ENCODE measurements at places on chromosomes 1 and 21.

DNA sequence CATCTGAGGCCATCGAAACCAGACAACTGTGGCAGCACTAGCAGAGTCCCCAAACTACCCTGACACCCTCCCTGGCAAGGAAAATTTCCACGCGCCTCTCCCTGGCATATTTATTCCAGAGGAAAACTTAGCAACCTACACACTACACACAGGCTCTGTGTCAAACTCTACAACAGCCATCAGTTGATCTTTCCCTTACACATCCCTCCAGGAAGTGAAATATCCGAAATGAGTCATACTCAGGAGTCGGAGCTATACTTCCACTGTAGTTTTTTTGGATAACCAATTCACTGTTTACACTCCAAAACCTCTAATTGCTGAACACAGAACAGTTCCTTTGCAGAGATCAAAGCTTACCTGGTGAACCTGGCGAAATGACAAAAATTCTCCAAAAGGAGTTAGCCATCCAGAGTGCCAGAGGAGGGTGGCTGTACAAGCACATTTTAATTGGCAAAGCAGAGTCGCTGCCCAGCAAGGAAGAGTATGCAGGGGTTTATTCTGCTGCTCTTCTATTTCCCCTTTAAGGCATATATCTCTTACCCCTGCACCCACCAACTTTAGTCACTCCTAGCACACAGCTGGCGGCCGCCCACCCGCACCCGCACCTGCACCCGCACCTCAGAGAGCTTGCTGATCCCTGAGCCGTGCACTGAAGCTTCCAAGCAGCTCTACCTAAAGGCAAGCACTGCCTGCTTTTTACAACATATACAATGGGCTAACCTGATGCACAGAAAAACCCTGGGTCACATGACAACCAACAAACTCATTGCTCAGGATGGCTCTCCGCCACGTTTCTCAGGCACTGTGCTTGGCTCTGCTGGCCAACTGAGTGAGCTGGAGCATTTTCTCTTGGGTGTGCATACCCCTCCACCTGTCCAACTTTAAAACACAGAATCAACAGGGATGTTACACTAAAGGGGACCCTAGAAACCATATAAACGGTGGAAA, 54.9 kb downstream of the CAPZB start:
- DNase-seq, result peak; percentile 56

DNA sequence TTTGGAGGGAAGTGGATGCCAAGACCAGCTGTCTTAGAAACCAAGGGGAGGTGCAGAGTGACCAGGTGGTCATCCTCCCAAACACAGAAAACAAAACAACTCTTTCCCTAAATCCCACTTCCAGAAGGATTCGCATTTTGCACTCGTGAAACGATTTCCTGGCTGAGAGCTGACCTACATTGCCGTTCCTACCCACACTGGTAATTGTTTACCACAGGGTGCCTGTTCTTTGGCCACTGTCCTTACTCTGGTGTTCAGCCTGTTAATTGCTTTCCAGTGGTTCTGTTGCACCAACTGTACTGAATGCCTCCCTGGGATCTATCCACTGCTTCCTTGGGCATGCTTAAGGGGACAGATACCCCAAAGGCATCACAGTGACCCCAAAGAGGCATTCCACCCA, 23.2 kb upstream of the PLA2G2C start:
- DNase-seq, result no peak

DNA sequence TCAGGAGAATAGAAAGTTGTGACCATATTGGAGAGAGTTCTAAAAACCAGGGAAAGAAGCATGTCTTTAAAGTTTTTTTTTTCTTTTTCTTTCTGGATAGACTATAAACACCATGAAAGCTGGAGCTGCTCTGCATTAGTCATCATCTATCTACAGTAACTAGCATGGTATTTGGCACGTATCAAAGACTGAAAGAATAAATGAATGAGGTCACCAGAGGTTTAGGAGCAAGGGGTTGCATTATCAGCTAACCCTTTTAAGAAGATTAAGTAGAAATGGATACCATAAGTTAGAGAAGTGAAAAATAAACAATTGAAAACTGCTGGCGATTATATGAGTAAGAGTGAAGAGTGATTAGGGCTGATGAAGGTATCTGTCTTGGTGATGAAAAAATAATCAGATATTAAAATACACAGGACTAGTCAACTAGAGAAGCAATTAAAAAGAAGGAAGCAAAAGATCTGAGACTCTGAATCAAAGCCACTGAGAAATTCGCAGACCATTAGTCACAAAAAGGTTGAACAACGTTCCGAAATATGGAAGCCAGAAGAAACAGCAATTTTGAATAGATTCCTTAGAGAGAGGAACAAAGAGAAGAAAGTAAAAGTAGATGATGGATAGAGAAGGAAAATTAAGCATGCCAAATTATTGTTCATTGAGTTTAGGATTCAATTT, 536.4 kb downstream of the DPYD start:
- peak; percentile 75 for DNase-seq

GRCh38 chr1:171583591-171584201, 38.3 kb upstream of the MYOCOS start:
- DNase-seq, result no peak

- DNase-seq, result no peak
Measured at GRCh38 chr21:37805266-37805665, 111.0 kb downstream of the KCNJ6 start.

DNA sequence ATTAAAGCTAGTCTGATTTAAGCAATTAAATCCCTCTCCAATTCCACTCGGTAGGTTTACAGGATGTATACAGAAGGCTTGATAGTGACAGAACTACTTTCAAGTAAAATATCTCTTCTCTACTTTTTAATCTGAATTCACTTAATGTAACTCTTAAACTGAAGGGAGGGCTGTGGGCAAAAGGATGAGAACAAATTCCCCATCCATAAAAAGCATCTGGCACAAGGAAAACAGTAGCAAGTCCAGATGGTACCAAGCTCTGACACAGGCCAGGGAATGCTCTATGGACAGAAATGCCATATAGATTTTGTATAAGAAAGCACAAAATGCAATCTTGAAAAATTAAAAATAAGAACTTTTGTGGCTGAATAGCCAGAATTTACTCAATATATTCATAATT, 53.1 kb upstream of the USH2A start:
- DNase-seq, result no peak

GRCh38 chr1:181126871-181127587, 38.5 kb downstream of the IER5 start:
- DNase-seq, result no peak

DNA sequence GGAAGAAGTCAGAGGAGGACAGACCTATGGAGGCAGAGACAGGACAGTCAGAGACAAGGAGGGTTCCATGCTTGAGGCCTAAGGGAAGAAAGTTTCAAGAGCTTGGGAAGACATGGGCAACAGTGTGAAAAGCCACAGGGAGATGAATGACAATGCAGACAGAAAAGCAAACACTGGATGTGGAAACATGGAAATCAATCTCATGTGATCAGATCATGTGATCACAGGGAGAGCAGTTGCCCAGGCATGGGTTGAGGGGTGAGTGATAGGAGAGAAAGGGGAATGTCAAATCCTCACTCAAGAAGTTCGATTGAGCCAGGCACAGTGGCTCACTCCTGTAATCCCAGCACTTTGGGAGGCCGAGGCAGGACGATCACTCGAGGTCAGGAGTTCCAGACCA, 17.2 kb downstream of the PTAFR start:
- DNase-seq, result no peak

DNA sequence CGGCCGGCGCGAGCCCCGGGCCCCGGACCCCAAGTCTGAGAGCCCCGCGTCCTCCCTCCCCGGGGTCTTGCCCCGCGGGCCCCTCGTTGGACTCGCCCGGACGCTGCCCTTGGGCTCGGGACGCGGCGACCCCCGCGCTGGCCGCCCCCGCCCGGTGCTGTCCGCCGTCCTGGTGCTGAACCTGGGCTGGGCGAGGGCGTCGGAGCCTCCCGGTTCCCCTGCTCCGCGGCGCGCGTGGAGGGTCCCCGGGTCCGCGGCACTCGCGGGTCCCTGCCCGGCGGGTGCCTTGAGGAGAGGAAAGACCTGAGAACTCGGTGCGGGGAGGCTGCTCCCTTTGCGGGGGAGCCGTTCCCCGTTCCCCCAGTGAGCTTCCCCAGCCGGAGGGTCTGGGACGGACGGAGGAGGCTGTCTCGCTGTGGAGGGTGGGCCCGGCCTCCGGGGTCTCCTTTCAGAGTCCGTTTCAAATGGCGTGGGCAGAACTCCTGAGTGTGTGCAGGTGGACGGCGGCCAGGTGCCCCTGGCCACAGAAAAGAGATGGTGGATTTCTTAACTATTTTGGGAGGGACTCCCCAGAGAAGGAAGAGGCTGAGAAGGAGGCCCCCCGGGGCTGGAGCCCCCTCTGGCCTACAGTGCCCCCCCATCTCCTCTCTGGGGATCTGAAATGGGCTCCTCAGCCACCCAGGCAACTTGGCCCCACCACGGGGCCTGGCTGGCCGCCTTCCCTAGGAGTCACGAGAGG, 595 bp downstream of the GABRD start:
- no peak for DNase-seq

Data from AG10803 (cell line).